ENCODE measurements at places on chromosomes 16 and 17.

DNA sequence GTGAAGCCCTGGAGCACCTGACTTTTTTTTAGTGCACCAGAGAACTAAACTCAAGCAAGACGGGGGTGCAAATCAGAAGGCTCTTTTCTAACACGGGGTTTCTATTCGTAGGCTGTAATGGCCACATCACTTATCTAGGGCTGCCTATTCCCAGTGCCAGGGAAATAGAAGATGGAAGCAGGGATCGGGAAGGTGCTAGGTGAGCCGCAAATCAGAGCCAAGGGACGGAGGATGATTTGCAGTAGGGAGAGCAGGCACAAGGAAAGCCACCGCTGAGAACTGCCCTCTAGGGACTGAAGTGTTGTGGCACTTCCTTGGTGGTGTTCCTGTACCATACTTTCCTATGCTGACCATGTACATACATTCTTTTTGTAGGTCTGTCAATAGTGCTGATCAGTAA lies 7.8 kb upstream of the SLC46A1 start:
- no peak for DNase-seq

GRCh38 chr16:471353-472198 lies 46.1 kb downstream of the RAB11FIP3 start:
- DNase-seq = no peak

GRCh38 chr16:66293932-66294331 lies 72.6 kb upstream of the CDH5 start:
- no peak for DNase-seq

GRCh38 chr16:4116325-4117249 lies at the start of gene ADCY9:
ADCY9 (minus strand) TSS chr16:4116442; CDS start chr16:4115442, 1,000 bp downstream.
- peak; percentile 58 for DNase-seq

- no peak for DNase-seq
Measured at GRCh38 chr16:11131706-11132105, 124.3 kb downstream of the SOCS1 start.

GRCh38 chr16:80618862-80619648 lies 78.3 kb downstream of the DYNLRB2 start:
- DNase-seq = no peak

GRCh38 chr16:13793841-13794409 lies 126.0 kb upstream of the ERCC4 start:
- DNase-seq = no peak

DNA sequence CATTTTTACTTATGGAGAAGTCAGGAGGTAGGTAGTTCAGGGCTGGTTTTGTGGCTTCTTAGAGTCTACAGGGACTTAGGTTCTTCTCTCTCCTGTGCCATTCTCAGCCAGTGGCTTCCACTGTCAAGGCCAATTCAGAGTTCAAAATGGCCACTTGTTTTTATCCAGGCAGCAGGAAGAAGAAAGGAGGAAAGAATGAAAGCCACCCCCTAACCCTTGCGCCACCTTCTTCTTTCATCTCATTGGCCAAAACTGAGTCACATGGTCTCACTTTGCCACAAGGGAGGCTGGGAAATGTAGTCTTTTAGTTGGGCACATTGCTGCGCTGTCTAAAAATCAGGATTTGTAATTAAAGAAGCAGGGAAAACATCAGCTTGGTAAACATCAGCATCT lies 60.8 kb upstream of the MED9 start:
- peak; percentile 95 for DNase-seq

GRCh38 chr17:57570724-57571344 lies 174.3 kb downstream of the CCDC182 start:
- no peak for DNase-seq

- DNase-seq = no peak
Measured at GRCh38 chr17:70829876-70830275, 660.5 kb downstream of the KCNJ2 start.

GRCh38 chr17:63996430-63997182 lies 1.5 kb upstream of the PRR29 start:
- DNase-seq = no peak

- DNase-seq = peak; percentile 80
Measured at GRCh38 chr17:44774271-44775135, 15.7 kb downstream of the ADAM11 start.

GRCh38 chr17:42653179-42654124 lies 5.6 kb upstream of the TUBG2 start:
- DNase-seq = no peak

DNA sequence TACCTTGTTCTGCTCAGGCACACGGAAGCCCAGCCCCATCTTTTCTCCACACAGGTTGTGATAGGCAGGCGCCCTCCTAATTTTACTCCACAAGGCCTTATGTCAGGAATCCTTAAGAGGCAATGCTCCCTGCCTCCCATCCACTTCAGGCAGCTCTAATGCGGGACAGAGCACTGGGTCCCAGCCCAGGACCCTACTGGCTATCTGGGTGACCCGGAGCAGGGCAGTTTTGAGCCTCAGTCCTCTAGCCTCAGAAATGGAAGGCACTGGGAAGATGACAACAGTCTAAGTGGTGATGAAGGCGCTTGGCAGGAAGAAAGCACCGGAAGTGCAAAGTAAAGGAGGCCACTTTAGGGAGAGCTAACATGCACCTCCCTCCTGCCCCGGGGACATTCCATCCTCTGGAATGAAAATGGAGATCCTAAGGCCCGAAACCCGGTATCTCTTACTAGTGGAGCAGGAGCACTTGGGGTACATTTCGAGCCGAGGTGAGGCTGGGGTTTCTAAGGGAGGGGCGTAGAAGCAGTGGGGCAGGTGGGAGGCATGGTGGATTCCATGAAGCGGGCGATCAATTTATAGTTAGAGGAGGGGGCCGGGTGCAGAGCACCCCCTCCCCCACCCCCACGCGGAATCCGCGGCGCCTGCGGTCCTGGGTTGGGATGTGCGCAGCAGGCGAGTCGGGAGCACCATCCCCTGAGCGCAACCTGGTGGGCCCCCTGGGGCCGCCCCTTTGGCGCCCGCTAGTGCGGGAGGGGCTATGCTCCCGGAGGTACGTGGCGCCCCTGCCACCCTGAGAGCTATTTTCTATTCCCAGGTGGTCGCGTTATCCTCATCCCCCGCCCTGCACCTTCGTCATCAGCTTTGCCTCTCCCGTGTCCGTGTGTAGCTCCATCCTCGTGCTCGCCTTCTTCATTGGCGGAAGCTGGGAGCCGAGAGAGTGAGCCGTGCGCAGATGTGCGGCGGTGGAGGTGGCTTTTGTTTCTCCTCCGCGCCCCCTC lies 4.9 kb downstream of the MT1F start:
- DNase-seq = peak; percentile 24

DNA sequence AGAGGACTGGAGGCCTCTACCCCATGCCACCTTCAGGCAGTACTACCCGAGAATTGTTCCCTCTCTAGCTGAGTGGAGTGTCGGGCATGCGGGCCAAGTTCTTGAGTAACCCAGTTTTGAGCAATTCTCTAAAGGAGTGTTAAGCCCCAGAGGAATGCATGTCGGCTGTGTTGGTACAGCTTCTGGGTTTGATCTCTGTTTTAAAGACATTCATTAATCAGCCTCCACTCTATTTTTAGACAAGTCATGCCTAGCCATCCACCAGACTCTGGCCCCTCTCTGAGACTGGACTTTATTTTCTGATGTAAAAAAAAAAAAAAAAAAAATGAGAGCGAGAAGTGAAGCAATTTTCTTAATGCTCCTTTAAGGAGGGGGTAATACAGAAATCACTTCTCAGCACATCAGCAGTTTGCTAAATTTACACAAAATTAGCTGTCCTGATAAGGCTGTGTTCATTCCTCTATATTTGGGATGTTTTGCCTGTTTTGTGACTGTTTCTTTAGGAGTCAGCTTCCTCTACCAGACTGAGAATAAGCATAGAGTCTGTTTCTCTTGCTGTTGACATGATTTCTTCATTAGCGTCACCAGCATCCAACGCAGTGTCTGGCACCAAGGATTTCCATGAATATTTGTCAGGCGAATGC lies 88.7 kb downstream of the AXIN2 start:
- DNase-seq = no peak

GRCh38 chr17:33284022-33284421 lies 9.1 kb downstream of the ASIC2 start:
- no peak for DNase-seq

DNA sequence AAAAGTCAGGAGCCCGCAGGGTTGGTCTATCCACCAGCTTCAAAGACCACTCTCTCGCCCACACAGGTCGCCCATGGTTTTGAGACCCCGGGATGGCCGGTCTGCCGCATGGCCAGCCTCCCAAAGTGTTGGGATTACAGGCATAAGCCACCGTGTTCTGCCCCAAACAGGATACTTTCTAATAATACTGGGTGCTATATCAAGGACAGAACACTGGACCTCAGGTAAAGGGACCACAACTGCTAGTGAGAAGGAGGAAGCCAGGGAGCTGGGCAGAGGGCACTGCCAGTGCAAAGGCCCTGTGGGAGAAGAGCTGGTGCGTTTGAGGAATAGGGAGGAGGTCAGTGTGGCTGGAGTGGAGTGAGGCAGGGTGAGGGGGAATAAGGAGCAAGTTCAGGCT lies 34.1 kb downstream of the IL21R start:
- no peak for DNase-seq

DNA sequence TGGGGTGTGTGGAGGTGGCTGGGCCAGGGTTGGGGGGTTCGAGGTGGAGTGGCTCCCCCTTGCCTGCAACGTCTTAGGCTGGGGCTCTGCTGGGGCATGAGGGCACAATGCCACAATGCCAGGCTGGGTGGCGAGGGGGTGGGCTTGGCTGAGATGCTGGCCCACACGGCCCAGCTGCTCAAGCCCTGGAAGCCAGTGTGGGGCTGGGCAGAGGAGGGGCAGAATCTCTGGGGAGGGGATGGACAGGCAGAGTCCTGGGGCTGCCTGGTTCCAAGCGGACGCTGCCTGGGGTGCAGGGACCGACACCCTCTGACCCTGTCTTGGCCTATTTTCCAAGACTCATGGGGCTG lies 37.5 kb upstream of the SSTR5 start:
- DNase-seq = no peak

- DNase-seq = no peak
Measured at GRCh38 chr16:49876716-49877129, 20.8 kb upstream of the ZNF423 start.

GRCh38 chr17:79987935-79988184 lies 47.8 kb downstream of the TBC1D16 start:
- DNase-seq = no peak

GRCh38 chr16:47262938-47263337 lies 119.2 kb upstream of the NETO2 start:
- DNase-seq = no peak

GRCh38 chr16:6687593-6687992 lies 645.1 kb upstream of the RBFOX1 start:
- no peak for DNase-seq

- DNase-seq = no peak
Measured at GRCh38 chr17:39099663-39100286, 51.7 kb downstream of the PLXDC1 start.

DNA sequence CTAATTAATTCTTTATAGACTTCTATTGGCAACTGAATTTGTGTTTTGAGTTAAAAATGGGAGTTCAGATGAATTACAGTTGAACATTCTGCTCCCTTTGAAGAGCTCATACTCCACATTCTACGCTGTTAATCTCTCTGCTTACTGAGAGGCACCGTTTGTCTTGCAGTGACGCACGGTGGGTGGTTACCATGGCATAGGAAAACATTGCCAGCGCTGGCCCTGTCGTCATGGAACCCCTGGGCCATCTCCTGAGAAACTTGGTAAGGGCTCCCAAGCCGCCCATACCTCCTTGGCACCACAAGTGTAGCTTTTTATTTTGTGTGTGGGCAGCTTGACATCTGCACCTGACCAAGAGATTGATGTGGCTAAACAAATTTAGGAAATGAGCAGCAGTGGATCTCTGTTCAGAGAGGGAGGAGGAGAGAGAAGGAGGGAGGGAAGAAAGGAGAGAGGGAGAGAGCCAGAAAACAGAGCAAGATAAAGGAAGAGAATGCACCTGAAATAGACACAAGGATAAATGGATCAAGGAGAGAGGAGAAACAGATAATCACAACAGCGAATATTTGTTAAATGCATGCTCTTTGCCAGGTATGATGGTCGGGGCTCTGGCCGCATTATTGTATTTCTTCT lies 398.5 kb downstream of the HAPSTR1 start:
- peak; percentile 33 for DNase-seq

GRCh38 chr17:2694381-2695242 lies 17.0 kb downstream of the CLUH start:
- no peak for DNase-seq

DNA sequence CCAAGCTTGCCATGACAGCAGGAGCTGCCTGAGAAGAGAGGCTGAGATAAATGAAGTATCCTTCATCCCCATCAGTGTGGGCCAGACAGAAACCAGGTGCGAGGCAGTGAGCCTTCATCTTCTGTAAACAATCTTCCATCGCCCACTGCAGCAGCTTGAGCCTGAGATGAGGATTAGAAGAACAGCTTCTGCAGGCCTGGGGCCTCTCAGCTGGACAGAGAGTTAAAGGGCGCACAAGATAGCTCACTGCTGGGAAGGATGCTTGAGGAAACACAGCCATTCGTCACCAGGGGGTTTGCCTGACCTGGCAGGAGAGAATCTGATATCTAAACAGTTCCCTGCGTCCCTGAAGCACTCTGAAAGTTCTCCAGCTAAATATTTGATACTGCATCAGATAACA lies 27.1 kb downstream of the HOXB1 start:
- no peak for DNase-seq

GRCh38 chr17:51088287-51088686 lies 32.4 kb downstream of the SPAG9 start:
- no peak for DNase-seq

DNA sequence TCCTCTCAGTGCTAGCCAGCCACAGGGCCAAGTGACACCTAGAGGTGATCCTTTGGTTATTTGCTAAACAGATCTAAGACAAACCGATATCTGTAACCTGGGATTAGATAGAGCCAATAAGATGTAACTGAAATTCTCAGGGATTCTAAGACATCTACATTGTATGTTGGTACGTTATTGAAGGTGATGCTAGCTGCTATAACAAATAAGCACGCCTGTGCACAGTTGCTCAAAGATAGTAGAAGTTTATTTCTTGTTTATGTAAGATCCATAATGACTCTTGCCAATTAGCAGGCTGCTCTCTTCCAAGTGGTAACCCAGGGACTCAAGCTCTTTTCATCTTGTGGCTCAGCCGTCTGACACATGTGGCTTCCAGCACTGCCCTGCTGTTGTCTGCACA lies 370.3 kb downstream of the WWOX start:
- no peak for DNase-seq

DNA sequence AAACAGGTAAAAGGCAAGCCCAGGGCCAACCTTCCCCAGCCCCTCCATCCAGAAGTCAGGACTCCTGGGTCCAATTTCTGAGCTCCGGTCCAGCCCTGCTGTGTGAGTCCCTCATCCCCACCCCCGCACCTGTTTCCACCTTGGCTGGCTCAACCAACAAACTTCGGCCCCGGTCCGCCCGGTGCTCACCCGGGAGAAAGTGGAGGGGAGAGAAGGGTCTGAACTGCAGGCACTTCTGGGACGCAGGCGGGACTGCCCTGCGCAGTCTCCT lies 541 bp downstream of the RHBDF2 start:
- no peak for DNase-seq

Data from NCI-H510A treated with DMSO at 0.1 percent for 48 hours (cell line).